Heart right ventricle (tissue), 16 donors: ENCODE measurements at places on chromosomes 7 and 10.

DNA sequence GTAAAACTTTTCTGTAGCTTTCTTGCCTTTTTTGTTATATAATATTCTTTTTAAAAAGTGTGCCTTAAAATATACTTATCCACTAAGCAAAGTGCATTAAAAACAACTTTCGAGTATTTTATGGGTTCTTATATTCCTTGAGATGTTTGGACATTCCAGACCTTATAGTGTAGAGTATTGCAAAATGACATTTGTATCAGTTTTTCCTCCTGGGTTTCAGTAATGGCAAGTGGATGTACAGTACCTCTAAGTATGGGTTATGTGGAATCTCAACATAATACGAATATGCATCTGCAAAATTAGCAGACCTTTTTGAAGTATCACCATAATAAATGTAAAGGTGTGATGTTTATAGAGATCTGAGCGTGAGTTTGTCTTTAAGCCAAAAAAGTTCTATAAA, 2.7 kb downstream of the CDK13 start:
- DNase-seq, result no peak

- DNase-seq, result no peak
Observed at GRCh38 chr7:141272417-141272816, 198.6 kb downstream of the TMEM178B start.

- DNase-seq, result no peak
Observed at GRCh38 chr10:110576220-110576619, 8.7 kb downstream of the SMC3 start.

GRCh38 chr7:45176091-45176490, 18.5 kb downstream of the RAMP3 start:
- no peak for DNase-seq

DNA sequence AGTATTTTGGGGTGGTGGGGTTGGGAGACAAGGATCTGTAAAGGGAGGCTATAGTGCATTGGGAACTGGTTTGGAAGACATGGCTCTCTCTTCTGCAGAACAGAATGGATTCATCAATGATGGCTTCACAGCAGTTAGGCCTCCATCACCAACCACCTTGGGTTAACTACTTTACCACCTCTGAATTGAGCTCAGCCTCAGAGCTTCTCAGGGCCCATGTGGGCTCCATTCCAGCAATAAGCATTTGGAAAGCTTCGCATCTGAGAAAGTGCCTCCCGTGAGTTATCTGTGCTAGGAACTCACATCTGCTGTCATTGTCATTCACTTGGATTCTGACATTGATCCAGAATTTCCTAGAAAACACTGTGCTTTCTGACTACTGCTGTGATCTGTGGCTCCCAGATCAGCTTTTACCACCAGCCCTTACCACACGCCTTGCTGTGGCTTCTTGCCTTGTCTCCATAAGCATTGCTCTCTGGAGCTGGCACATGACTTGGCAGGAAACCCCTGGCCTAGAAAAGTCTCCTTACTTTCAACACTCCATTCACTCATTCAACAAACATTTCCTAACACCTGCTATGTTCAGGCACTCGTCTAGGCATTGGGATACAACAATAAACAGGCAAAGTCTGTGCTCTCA, 70.7 kb upstream of the ADO start:
- peak; percentile 14 for DNase-seq

- no peak for DNase-seq
Observed at GRCh38 chr10:93096901-93097300, 23.2 kb downstream of the CYP26A1 start.

DNA sequence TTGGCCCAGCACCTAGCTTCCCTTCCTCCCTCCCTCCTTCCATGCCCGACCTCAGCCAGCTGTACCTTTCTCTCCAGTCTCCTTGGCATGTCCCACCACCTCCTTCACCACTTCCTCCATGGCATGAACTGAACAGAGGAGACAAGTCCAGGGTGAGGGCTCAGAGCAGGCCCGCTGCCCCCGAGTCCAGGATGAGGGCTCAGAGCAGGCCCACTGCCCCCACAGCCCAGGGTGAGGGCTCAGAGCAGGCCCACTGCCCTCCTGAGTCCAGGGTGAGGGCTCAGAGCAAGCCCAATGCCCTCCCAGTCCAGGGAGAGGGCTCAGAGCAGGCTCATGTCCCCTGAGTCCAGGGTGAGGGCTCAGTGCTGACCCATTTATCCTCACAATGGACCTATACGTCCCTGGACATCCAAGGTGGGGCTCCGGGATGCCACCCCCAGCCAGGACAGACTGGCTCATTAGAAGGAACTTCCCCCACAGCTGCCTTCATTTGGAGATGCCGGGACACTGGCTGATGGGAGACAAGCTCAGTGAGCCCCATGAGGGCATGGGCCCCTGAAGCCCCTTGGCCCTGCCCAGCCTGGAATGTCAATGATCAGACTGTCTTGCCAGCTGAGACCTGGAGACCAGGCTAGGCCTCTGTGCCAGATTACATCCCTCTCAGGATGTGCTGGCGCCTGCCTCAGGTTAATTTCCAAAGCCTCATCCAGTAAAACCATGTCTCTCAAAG, 30.0 kb downstream of the AGAP4 start:
- no peak for DNase-seq

- no peak for DNase-seq
Observed at GRCh38 chr10:2987185-2987768, 80.1 kb upstream of the PFKP start.

- no peak for DNase-seq
Observed at GRCh38 chr10:42932735-42933447, 144.0 kb upstream of the RET start.

GRCh38 chr10:65231148-65231547, 1694.7 kb upstream of the LRRTM3 start:
- DNase-seq, result no peak

DNA sequence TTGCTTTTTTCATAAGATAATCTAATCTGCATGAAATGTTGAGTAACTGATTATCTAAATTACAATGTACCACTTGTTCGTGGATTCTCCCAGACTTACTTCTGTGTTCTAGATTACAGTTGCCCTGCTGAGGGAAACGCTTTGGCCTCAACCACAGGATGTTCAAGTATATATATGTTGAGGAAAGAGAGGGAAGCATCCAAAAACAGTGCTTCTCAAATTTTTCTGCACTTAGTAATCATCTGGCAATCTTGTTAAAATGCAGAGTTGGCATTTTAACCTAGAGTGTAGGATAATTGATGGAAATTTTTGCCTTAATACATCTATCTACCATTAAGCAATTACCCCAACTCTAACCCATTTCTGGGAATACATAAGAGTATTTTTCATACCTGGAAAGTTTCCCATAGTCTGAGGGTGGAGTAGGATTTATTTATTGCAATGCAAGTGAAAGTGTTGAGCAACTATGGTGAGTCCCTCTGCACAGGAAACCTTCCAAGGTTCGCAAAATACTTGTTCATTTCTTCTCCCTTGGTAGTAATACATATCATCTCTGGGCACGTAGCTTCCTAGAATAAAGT, 59.6 kb upstream of the C1GALT1 start:
- DNase-seq, result no peak

GRCh38 chr7:48471196-48471595, 299.9 kb downstream of the ABCA13 start:
- DNase-seq, result no peak

GRCh38 chr7:128937647-128938543, at the start of gene IRF5:
Gene IRF5 (plus strand): TSS chr7:128937927. CDS start chr7:128942082, 4,155 bp downstream.
- DNase-seq, result no peak

GRCh38 chr7:2803342-2803692, 40.8 kb downstream of the GNA12 start:
- no peak for DNase-seq

DNA sequence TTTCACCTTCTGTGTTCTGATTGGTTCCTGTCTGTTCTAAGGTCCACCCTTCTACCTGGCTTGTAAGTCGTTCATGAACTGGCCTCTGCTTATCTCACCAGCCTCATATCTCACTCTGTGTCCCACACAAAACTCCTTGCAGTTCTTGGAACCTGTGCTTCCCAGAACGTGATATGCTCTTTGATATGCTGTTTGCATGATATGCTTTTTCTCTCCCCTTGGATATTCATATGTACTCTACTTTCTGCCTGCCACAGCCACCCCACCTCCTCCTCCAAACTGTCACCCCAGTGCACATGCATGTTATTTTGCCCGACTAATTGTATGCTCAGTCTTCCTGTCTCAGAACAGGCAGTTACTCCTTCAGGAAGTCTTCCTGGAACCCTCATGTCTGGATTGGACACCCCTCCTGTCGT, 1.9 kb upstream of the ITPRIP start:
- no peak for DNase-seq

DNA sequence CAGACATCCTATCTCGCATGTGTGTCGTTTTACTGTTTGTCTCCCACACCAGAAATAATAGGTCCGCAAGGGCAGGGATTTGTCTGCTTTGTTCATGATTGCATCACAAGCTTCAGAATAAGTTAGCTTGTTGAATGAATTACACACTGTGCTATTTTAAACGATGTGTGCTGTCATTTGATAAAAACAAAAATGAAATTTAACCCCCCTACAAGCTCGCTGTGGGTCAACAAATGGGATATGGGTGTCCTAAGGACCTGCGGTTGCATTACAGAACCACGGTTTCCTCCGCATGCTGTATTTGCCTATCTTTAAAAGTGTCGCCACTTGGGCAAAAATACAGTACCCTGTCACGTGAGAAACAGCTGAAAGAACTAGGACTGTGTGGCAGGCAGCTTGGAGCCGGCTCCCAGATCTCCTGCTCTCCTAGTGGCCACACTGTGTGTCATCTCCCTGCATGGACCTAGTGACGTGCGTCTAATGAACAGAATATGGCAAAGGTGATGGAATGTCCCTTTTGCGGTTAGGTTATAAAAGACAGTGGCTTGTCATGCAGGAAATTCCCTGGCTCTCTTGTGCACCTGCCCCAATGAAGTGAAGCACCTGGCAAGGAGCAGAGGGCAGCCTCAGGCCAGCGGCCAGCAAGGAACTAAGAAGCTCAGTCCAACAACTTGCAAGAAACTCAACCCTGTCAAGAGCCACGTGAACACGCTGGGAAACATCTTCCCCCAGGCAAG, 32.9 kb upstream of the CRYGN start:
- no peak for DNase-seq

DNA sequence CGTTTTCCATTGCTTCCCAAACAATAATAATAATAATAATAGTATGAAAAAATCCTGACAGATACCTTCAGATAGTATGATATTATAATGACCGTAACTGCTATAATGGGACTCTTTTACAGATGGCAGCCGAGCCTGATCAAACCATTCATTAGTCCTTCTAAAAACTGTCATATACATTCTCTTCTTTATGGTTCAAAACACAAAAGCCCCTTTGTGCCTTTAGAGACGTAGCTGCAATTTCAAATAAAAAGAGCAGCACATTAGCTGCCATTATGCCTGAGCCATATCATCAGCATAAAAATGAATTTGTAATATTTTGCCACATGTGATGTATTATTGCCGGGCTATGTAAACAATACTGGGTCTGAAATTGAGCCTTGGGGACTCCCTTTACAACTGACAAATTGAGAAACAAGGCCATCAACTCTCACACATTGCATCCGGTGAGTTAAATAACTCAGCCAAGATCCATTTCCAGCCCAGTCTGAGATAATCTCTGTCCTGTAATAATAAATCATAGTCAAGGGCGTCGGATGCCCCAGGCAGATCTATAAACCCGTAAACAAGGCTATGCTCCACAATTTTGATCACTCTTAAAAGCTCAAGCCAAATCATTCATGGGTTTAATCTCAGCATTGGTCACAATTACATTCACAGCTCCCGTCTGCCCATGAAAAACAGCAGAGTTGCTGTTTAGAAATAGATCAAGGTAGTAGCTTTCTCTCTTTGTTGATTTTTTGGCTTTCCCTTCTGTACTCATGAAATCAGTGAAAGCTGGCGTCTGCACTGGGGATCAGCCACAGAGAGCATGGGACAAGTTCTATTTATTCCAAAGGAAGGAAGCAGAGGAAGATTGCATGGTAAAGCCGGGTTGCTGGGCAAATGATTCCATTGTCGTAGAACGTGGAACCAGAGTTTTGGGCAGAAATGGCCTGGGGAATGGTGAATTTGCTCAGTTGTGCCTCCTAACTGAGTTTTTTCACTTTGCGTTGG, 150.1 kb upstream of the BMPER start:
- no peak for DNase-seq

DNA sequence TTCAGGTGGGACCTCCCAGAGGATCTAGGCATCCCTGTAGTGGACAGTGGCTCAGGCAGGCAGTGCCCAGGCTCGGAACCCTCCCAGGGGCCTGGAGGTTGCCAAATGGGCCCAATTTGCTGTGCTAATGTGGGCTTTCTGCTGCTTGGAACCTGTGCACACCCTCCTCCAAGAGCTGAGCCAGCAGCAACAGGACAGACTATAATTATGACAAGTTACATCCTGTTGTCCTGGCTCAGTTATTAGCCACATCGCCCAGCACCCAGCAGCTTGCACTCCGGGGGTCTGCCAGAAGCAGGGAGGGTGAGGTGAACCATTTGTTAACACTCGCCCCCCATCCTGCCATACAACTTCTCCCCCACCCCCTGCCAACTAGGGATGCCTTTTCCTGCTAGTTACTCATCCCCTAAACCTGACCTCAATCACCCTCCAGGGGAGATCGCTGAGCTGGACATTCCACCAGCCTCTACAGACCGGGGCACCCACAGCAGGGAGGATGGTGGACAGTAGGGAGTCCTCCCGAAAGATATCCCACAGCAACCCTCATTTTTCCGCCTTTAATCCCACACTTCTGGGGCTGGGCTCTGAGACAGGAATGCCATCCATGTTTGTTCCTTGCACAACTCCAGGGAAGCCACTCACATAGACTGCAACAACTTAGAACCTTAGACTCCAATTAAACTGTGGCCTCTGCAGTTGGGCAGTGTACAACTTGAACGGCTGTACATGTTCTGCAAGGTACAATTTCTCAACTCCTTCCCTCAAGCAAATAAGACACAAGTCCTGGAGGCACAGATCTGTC, 7.9 kb upstream of the MYL10 start:
- no peak for DNase-seq

GRCh38 chr10:52801947-52802346, 29.4 kb upstream of the MBL2 start:
- DNase-seq, result no peak

DNA sequence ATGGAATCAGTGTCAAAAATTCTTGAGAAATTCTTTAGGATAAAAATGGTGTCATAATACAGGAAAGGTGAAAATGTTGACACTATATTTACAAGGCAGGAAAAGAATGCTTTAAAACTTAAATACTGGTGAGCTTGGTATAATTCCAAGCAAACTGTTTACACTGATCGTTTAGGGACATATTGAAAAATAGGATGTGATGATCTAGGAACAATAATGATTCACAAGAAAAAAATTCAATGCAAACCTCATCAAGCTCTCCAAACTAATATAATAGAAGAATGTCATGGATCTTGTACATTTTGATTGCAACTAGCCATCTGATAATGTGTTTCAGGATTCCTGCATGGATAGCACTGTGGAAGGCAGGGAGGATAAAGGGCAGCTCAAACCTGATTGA, 98.4 kb downstream of the CHRM2 start:
- DNase-seq, result no peak

- peak; percentile 70 for DNase-seq
Observed at GRCh38 chr10:46255801-46256747, 30.7 kb upstream of the ANTXRL start.

DNA sequence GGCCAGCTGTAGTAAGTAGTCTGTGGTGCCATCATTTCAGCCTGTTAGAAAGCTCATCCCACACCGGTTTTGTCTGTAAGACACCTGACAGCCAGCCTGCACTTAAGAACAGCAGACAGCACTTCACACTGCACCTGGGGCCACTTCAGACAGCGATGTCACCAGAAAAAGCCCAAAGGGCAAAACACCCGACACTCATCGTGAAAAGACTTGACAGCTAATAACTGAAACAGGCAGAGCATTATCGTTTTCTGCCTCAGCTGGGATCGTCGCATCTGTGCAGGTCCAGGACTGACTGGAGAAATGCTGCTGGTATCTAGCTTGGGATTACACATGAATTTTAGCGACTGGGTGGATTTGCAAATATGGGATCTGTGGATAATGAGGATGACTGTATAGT, 16.8 kb upstream of the LAT2 start:
- DNase-seq, result no peak
